Renal pelvis (tissue), 12 donors: ENCODE measurements at places on chromosomes 3 and 15. TPM values are rescaled to one million over a fixed set of nuclear protein-coding genes. Genes with fewer than 3 reads are reported as not detected.

GRCh38 chr3:194304186-194304917 is 46.8 kb downstream of the CPN2 start:
- DNase-seq, result no peak

DNA sequence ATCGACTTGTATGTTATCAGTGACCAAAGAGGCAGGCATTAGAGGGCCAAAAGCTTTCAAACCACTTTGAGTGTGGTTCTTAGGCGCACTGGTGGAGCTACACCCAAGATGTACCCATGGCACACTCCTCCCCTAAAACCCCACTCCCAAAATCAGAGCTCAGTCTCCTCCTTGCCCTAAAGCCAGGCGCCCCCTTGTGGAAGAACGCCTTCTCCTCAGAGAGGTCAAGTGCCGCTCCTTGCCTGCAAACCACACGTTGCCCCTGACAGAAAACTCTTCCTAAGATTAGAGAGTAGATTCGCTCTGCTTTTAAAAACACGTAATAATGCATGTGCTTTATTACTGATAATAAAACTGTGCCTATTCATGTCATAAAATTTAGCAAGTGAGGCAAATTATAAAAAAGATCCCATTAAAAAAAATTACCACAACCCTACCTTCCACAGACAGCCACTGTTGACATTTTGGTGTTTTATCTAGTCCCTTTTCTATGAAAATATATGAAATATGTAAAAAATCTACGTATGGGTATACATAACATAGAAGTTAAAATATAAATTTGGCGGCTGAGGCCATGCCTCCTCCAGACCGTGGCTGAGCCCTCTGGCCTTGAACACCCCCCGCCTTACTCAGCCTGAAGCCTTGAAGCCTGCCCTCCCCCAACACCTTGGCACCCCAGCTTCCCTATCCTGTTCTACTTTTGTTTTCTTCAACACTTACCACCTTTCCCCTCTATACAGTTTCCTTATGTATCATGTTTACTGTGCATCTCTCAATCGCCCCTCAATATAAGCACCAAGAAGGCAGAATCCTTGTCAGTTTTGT is 33.5 kb downstream of the BCL2L10 start:
- DNase-seq, result peak; percentile 52

CHST14 gene
- 39.9 TPM for polyA plus RNA-seq

- no peak for DNase-seq
These were observed 347 bp downstream of the HACL1 start for GRCh38 chr3:15601046-15601398.

ATP11B gene
- polyA plus RNA-seq, result 53.6 TPM

DNA sequence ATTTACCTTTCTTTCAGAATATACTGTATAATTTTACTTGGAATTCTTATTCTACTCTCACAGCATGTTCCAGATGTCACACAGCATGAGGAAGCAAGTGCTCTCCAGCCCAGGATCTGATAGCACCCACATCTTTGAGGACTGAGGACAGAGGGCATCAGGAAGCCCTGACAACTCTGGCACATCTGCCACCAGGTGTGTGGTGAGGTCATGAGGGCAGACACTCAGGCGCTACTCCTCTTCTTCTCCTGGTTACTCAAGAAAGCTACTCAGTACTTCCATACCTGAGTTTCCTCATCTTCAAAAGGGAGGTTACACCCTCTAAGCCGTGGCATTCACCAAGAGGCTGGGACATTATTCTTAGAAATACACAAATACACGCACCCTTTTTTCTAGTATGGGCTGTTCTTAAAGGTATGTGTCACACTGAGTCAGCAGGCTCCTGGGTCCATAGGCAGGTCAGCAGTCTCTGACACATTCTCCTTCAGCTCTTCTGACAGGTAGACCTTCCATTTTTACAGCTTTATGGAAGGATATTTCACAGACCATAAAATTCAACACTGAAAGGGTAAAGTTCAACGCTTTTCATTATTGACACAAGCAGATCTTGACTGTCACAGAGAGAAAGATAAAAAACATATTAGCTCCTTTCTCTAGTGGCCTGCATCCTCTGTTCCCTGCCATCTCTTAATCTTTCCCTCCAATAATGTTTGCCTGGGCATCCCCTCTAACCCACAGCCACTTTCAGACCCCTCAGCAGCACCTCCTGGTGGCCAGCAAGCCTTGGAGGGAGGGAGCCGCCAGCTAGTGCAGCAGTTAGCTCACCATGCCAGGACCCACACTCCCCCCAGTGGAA is 103.2 kb upstream of the TJP1 start:
- DNase-seq, result peak; percentile 67

GRCh38 chr15:49890689-49891088 is 228.3 kb downstream of the ATP8B4 start:
- DNase-seq, result no peak

GRCh38 chr3:88189361-88189810 is 39.6 kb downstream of the C3orf38 start:
- no peak for DNase-seq

DNA sequence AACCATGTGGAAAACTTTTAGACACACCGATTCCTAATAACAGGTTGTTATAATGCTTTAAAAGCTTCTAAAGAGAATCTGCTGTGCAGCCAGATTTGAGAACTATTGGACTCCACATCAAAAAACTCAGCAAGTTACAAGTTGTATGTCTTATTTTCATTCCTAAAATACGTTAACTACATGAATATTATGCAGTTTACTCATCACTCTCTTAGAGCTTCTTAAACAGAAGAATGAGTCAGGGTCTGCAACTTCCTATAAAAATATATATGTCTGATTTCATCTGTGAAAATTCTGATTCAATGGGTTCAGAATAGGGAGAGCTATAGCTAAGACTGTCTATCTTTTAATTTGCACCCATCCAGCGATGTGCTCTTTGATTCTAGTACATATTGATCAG is 244.2 kb upstream of the EPHA3 start:
- no peak for DNase-seq

FBXL2 gene
- polyA plus RNA-seq, result 25.3 TPM

- DNase-seq, result no peak
These were observed 35.3 kb downstream of the MOBP start for GRCh38 chr3:39502838-39503145.

ZPLD1 gene
- 0.89 TPM for polyA plus RNA-seq
